ENCODE measurements at places on chromosomes 2 and 18.

- DNase-seq, result peak; percentile 46
Observed at GRCh38 chr2:223008162-223008561, 43.8 kb upstream of the KCNE4 start.

GRCh38 chr18:7635948-7636347 lies 68.8 kb downstream of the PTPRM start:
- no peak for DNase-seq

GRCh38 chr2:158413581-158413980 lies 43.0 kb downstream of the CCDC148 start:
- no peak for DNase-seq

DNA sequence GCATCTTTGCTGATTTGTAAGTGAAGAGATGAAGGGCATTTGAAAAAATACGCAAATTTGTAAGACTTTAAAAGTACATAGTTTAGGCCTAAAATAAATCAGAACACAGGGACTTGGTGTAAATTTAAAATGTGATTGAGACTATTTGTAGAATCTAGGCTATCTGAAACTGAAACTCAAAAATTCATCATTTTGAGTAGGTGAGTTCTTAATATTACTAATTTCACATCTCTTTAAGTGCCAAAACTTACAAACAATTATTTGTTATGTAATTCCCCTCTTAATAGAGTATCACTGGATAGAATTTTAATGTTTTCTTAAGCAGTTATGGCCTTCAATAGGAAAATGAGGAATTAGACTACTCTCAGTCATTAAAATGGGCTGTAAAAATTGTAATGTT lies 14.0 kb upstream of the HRH4 start:
- no peak for DNase-seq

DNA sequence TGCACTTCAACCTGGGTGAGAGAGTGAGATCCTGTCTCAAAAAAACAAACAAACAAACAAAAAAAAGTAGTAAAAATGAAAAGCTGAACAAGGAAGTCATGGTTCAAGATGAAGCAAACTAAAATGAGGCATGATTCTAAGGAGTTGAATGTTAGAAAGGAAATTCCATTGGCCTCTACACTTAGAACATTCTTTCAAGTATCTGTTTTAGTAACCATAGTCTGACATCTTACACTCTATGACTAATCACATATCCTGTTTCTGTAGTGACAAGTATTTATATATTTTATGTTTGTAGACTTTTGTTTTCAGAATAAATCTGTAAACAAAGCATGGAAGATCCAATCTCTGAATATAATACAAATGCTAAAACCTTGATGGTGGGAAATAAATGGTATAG lies 164.1 kb downstream of the KIAA1328 start:
- peak; percentile 30 for DNase-seq

- no peak for DNase-seq
Observed at GRCh38 chr18:78430131-78430758, 549.4 kb upstream of the SALL3 start.

GRCh38 chr2:232744963-232745362 lies 31.4 kb downstream of the KCNJ13 start:
- DNase-seq, result no peak
